ENCODE measurements at places on chromosomes 1 and 21.

- DNase-seq: no peak
Measured at GRCh38 chr1:218299416-218299815, 14.3 kb downstream of the RRP15 start.

DNA sequence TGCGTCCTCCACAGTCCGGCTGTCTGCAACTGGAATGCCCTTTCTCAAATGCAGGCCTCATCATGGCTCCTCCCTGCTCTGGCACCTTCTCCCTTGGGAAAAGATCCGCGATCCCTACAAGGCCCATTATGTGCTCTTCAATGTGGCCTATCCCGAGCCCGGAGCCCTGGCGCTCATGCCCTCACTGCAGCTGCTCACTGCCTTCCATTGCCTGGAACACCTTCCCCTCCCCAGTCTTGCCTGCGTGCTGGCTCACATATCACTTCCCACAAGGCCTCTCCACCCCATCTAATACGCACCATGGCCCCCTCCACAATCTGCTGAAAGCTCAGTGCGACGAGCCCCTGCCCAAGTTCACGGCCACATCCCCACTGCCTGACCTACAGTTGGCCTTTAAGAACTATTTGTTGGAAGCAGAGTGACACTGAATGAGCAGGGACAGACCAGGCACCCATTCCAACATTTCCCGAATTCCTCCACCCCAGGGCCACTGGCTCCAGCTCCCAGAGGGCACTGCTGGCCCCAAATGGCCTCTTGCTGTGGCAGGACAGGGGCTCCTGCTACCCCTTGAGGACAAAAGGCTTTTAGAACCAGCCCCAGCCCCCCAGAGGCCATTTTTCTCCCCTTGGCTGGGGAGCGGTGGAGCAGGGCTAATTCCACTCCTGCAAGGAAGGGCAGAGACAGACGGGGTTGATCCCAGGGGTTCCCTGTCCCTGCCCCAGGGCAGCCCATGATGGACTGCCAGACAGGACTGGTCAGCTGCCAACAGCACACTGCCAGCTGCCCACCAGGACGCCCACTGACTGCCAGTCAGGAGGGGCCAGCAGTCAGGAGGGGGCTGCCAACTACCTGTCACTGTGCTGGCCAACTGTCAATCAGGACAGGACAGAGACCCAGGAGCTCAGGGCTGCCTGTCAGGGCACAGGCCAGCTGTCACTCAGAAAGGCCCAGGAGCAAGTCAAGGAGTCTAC is 64.8 kb downstream of the DHRS3 start:
- no peak for DNase-seq

GRCh38 chr1:244409701-244410100 is 42.0 kb downstream of the ADSS2 start:
- DNase-seq: no peak

GRCh38 chr1:159023723-159024122 is 14.0 kb downstream of the IFI16 start:
- no peak for DNase-seq

DNA sequence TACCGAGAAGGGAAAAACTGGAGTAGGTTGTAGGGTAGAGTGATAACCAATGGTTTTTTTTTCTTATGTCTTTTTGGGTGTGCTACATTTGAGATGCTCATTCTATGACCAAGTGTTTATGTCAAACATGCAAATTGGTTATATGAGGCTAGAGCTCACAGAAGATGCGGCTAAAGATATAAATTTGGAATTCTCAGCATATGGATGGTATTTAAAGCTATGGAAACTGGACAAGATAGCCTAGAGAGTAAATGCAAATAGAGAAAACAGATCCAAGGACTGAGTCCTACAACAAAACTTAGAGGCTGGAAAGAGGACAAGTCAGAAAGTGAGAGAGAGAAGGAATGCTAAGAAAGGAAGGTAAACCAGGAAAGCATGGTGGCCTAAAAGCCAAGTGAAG is 7.4 kb downstream of the GDAP2 start:
- DNase-seq: no peak

DNA sequence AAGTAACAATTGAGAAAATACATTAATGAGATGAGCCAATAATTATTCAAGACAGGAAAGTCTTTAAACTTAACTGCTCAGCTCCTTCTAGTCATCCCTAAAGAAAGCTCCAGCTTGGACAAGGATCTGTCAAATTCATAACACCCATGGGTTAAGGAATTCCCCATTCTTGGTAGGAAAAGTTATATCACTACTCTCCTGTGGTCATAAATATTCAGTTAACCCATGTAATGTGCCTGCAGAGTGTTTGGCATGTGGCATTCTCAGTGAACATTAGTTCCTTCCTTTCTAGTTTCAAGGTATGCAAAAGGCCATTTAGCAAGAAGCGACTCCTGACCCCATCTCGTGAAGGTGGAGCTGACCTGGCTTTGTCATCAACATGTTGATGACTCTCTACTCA is 76.7 kb upstream of the VCAM1 start:
- DNase-seq: no peak

GRCh38 chr1:241895013-241895412 is 47.0 kb downstream of the EXO1 start:
- DNase-seq: no peak

DNA sequence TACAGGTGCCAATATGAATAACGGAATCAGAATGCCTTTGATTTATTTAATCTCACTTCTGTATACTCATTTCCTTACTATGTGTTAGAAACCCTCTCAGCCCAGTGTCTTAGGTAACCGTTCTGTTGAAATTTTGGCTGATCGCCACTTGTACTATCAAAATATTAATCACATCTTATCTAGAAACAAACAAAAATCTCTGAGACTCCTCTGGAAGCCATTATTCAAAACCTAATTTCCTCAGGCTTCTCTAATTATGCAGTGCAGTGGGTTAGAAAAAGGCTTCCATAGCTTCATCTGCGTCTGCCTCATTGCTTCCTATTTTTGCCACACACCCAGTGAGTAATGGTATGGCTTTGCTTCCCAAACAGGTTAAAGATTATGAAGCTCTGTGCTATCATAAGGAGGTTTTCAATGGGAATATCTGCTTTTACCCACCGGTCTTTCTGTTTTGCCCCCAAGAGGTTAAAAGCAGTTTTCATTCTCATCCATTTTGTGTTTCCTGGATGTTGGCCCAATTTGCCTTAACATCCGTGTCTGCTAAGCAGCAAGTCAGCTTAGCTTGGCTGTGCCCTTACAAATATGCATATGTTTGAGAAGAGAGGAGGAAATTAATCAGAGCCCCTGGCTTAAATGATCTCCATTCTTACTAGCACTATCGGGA is 129.6 kb downstream of the RYR2 start:
- no peak for DNase-seq

- DNase-seq: no peak
Measured at GRCh38 chr1:159831412-159832141, 4.9 kb downstream of the SLAMF8 start.

DNA sequence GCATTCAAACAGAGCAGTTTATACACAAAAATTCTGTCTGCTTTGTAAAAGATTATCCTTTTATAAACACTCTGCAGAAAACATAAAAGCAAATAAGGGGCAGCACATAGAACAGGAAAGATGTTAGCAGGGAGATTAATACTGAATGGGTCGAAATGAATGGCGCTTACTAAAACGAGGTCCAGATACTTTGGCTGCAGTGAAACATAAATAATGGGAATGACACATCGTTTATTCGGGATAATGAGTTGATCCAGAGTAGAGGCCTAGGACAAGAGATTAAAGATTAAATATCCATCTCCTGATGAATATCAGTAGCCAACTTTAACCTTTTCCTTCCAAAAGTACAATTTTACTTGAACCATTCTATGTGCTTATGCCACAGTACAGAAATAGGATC is 54.4 kb upstream of the PROX1 start:
- no peak for DNase-seq
